EL (cell line): ENCODE measurements at places on chromosomes 3 and 15.

GRCh38 chr3:100089812-100090668 lies 24.3 kb downstream of the FILIP1L start:
- DNase-seq, result peak; percentile 76

DNA sequence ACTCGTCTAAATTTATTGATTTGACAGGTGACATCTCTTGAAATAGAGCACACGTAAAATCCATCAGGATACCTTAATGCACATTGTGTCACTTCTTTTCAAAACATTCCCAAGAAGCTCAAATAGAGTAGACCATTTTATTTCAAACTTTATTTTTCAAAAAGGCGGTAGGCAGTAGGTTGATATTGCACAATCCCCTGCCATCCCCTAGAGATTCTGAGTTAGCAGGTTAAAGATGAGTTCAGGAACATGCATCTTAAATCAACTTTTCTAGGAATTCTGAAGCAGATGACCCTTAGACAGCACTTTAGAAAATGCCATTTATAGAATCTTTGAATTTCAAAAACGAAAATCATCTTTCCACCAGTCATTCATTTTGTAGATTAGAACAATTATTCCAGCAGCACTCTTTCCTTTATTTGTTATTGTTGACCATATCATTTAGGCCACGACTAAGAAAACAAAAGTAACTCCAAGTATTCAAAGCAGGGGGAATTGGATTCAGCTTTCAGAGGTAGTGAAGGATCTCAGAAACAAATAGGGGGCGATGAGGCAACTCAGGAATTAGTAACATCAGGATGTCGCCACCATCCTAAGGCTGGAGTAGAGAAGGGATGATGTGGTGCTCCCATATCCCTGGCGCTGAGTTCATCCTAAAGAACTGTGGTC lies 198.2 kb upstream of the MCTP2 start:
- DNase-seq, result no peak

DNA sequence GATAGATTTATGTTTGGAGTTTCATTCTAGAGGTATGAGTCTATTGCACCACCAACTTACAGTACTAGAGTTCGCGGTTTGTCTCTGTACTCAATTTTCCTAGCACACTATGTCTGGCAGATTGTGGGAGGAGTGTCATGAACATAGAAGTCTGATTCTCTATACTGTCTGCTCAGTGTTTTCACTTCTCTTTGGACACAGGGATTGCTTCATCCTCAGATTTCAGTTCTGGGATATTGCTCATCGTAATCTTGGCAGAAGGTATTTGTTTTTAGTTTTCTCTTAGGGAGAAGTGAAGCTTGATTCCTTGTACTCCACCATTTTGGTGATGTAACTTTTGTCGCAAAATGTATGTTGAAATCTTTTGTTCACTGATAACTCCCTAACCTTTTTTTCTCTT lies 27.8 kb upstream of the AZI2 start:
- DNase-seq, result no peak

DNA sequence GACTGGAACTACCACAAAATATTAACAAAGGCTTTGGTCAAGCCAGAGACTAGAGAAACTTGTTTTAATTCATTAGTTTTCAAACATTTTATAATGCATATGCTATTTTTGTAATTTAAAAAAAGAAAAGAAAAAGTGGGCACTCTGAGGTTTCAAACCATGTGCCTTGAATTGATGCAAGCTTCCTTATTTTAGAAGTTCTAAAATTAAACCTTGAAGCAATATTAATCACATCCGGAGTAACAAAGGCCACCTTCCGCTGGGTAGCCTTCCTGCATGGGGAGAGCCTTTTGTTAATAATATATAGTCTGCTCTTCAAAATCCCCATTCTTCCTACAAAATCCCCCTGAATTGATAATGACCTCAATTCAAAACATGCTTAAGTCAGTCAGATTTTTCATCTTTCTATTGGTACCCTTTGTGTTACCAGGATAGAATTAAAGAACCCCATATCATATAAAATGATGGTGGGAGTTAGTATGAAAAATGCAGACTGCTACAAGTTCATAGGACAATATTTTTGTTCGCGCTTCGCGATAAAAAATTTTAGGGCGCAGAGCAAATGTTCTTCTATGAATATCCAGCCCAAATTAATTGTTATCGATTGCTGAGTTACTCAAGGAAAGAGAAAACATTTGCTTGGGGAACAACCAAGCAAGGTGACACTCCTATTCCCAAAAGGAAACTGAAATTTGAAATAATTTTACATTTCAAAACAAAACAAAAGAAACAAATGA lies 30.6 kb downstream of the LDHAL6B start:
- DNase-seq, result no peak

GRCh38 chr3:42670051-42670576 lies 15.2 kb upstream of the KLHL40 start:
- DNase-seq, result no peak

- no peak for DNase-seq
These were observed 108.8 kb upstream of the LYSMD4 start for GRCh38 chr15:99842071-99842470.

GRCh38 chr15:67930720-67931119 lies 90.9 kb upstream of the RNU6-1 start:
- DNase-seq, result no peak

DNA sequence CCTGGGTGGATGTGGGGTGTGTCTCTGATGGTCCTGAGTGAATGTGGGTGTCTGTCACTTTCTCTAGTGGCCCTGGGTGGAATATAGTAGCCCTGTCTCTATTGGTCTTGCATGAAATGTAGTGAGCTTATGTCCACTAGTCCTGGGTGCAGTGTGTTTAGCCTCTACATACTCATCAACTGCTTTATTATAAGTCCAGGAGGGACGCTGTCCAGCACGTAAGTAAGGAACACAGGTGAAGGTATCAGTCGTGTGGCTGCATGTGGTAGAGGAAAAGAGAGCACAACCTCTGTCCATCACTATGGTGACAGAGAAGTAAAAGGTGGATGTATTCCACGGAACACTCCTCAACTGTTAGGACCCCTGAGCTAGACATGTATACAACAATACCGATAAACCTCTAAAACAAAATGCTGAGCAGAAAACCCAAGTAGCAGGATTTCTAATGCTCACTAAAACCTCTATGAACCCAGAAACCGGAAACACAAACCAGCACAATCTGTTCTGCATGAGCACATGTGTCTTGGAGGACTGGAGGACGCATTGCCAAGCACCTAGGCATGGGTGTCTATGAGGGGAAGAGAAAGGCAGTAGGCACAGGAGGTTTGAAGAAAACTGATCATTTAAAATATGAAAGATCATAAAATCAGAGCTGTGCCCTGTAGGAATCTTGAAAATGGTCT lies 11.0 kb downstream of the LTF start:
- no peak for DNase-seq

- DNase-seq, result no peak
These were observed 708 bp upstream of the PTPN23 start for GRCh38 chr3:47380026-47380600.

DNA sequence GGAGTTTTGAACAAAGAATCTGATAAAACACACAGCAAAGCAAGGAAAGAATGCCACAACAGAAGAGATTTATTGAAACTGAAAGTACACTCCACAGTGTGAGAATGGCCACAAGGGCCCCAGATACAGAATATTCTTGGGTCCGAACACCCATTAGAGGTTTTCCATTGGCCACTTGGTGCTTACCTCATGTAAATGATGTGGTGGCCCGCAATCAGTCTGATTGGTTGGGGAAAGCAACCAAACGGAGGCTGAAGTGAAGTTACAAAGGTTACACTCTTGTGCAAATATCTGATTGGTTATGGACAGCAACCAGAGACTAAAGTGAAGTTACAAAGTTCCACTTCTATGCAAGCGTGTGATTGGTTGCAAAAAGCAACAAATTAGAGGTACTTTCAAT lies 20.4 kb downstream of the NSUN3 start:
- DNase-seq, result no peak

- DNase-seq, result peak; percentile 2
These were observed 181.3 kb downstream of the SNRPN start for GRCh38 chr15:25136119-25136518.

- no peak for DNase-seq
These were observed 897.2 kb upstream of the ARPP21 start for GRCh38 chr3:34742151-34742550.

- DNase-seq, result no peak
These were observed 10.3 kb upstream of the CD47 start for GRCh38 chr3:108100906-108101660.

GRCh38 chr3:126934031-126934531 lies 48.8 kb upstream of the PLXNA1 start:
- peak; percentile 40 for DNase-seq

GRCh38 chr3:84245789-84246188 lies 713.0 kb upstream of the CADM2 start:
- no peak for DNase-seq
